ENCODE measurements at places on chromosomes 6 and 20. TPM values are rescaled to one million over a fixed set of nuclear protein-coding genes. Genes with fewer than 3 reads are reported as not detected.
A peak's percentile ranks its signal among the peaks of the same experiment; 100 is the strongest.

GRCh38 chr6:80608881-80609280 lies 502.4 kb downstream of the BCKDHB start:
- DNase-seq, result peak; percentile 43

- no peak for DNase-seq
Measured at GRCh38 chr6:157240960-157241311, 82.4 kb downstream of the TMEM242 start.

- peak; percentile 79 for DNase-seq
Measured at GRCh38 chr6:52566853-52567279, 10.0 kb downstream of the TRAM2 start.

The GJA10 gene
- not detected for total RNA-seq

The TRAPPC3L gene
- total RNA-seq, result not detected

- DNase-seq, result no peak
Measured at GRCh38 chr6:104506429-104506828, 353.3 kb downstream of the HACE1 start.

DNA sequence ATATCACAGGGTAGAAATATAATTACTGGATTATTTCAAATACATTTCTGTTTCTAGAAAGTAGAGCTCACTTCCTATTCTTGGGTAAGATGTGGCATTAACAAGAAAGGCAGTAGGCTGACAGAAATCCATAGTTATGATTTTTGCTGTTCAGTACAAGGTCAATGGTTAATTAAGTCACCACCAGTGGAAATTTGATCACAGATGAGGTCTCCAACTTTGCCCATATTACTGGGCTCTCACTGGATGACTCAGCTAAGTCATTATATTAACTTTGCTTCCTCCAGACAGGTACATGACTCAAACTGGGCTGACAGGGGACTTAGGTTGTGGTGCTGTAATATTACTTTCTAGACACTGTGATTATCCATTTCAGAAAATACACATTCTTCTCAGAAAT lies 212.4 kb downstream of the GRIK2 start:
- peak; percentile 87 for DNase-seq
